ENCODE measurements at places on chromosomes 7 and 10.
A peak's percentile ranks its signal among the peaks of the same experiment; 100 is the strongest.

DNA sequence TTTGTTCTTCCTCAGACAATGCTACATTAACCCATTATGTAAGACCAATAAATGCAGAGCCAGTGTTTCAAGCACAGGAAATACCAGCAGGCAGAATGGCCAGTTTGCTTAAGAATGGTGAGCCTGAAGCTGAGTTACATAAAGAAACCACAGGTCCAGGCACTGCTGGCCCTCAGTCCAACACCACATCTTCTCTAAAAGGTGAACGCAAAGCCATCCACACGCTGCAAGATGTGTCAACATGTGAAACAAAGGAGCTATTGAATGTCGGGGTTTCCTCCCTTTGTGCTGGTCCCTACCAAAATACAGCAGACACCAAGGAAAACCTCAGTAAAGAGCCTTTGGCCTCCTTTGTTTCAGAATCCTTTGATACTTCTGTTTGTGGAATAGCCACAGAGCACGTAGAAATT is 63.8 kb downstream of the TASOR2 start:
- no peak for ATAC-seq

DNA sequence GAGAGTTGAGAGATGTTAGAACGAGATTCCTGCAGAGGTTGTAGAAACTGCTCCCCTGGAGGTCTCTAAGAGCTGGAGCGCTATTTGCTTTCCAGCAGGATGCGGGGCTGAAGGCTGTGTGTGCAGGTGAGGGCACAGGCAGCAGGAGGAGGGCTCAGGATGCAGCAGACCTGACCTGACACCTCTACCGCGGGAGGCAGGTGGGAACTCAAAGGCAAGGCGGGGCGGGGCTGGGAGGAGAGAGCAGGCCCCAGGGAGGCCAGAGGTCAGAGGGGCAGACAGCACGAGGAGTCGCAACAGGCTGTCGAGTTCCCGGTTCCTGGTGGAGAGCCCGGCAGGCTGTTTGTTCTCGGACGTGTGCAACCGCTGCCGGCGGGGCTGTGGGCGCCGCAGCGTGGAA is 7.9 kb upstream of the CRTAC1 start:
- no peak for ATAC-seq

GRCh38 chr7:90582164-90582563 is 14.0 kb upstream of the CDK14 start:
- ATAC-seq: no peak

DNA sequence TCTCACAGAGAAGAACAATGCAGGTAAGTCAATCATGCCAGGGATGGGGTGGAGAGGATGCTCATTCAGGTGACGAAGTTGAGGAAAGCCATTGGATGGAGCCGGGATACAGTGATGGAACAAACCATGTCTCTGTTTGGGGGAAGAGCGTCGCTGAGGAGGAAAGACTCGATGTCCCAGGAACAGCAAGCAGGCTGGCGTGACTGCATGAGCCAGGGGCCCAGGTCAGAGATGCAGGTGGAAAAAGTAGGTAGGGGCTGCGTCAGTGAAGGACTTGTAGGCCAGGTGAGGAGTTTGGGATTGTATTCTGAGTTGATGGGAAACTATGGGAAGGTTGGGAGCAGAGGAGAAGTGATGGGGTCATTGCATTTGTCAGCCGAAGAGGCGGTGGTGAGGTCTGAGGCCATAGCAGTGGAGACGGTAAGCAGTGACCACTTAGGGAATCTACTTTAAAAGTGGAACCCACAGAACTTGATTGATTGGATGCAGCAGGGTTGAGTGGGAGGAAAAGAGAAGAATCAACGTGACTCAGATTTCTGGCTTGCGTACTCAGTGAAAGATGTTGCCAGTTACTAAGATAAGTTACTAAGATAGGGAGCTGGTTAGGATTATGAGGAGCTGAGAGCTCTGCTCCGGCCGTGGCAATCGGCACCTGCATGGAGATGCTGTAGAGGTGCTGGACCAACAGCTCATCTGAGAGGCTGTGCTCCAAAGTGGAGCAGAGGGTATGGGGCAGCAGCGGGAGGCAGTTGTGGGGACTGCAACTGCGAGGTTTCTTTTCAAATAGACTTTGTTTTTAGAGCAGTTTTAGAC is 12.5 kb upstream of the IL2RA start:
- peak; percentile 77 for ATAC-seq

DNA sequence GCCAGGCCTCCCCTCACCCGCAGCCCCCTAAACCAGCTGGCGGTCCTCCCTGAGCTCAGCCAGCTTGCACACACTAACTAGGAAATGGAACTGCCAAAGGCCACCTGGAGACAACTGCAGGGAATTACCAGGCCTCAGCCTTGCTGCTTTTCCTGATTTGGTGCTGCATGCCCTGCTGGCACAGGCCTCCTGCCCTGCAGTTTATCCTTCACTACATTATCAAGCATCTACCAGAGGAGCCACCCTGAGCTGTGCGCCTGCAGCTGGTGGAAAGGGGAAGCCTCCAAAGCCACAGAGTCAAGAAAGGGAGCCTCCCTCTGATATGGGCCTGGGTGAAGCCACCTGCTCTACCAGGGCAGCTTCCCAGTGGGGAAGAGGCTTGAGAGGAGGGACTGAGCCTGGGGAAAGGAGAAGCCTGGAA is 139.8 kb downstream of the GRID1 start:
- no peak for ATAC-seq

- ATAC-seq: no peak
Measured at GRCh38 chr7:49692516-49692915, 80.9 kb upstream of the VWC2 start.

DNA sequence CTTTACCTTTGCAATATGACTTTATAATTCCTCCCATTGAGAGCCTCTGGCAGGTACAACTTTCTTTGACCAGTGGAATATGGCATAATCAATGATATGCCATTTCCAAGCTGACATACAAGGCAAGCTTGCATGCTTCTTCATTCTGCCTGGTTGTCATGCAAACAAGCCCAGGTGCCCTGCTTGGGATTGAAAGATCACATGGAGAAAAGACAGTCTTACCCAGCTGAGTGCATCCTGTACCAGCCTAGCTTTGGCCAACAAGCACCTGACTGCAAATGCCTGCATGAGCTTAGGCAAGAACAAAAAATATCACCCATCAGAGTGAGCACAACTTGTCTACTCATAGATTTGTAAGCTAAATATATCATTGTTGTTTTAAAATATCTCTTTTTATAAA is 82.9 kb upstream of the KCND2 start:
- no peak for ATAC-seq

- peak; percentile 53 for ATAC-seq
Measured at GRCh38 chr10:79202188-79203013, 133.6 kb downstream of the ZMIZ1 start.

GRCh38 chr7:157136372-157136771 is 2.4 kb upstream of the UBE3C start:
- ATAC-seq: no peak

DNA sequence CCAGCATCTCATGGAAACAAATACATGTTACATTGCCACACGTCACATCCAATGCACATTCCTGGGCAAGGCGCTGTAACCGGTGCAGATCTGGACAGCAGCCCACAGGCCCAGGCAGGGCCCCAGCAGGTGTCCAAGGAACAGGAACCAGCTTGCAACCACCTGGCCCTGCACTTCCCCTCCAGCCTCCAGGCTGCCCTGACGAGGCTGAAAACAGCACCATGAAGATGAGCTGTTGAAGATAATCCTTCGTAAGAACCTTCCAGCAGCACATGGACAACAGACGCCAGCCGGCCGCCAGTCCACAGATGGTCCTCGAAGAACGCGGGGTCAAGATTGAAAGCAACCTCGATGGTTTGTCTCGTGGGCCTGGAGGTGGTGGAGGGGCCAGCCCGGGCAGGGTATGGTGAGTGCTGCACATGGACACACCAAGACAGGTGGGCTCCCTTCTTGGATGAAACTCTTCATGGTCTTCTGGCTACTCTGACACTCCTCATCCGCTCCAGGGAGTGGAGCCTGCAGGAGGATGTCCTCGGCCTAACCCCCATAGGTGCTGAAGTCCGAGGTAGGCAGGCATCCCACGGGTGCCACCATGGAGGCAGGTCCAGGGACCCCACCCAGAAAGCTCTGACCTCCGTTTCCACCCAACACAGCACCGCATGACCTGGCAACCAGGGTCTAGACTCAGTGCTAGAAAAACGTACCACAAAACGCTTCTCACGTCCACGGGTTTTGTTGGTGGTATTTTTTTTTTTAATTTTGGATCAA is 22.9 kb downstream of the PDGFA start:
- ATAC-seq: no peak

DNA sequence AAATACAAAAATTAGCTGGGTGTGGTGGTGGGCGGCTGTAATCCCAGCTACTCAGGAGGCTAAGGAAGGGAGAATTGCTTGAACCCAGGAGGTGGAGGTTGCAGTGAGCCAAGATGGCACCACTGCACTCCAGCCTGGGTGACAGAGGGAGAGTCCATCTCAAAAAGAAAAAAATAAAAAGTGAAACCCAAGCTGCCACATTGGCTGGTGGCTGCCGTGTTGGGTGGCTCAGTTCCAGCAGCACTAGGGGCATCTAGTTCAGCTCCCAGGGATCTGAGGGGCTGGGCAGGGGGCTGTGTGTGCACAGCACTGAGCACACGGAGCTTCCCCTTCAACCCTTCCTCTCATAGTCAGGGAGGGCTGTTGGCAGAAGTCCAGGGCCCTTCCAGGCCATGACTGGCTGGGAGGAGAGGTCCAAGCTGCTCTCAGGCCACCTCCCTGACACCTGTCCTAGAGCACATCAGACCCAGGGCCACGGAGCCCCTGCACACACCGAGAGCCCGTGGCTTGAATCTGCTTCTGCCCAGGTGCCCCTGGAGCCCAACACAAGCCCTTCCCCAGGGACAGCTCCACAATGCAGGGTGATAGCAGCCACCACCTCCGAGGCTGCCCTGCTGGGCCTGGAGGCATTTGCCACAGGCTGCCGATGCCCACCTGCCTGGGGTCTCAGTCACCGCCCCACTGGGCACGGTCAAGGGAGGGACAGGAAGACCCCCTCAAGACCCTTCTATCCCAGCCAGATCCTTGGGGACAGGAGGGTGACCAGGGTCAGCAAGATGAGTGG is 47.3 kb downstream of the YKT6 start:
- ATAC-seq: no peak

DNA sequence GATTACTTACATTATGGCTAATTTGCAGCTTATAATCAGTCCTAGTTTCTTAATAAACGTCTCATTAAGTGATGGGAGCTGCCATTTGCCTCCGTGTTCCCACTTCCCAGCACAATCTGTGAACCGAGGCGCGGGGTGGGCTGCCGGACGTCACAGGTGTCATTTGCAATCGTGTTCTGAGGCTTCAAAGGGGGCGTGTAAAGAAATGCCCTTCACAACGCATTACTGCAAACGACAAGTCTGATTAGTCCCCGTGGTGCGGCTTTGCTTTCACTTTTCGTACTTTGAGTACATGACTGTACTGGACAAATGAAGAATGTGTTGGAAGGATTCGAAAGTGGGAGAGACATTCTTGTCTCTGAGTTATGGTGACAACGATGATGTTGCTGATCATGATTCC is 614.2 kb upstream of the ADARB2 start:
- ATAC-seq: no peak
